ENCODE measurements at places on chromosomes 11 and 22.

- no peak for DNase-seq
These were observed 80.7 kb downstream of the RBFOX2 start for GRCh38 chr22:35947794-35948425.

- DNase-seq, result no peak
These were observed 63.8 kb downstream of the BTG4 start for GRCh38 chr11:111448414-111448813.

- no peak for DNase-seq
These were observed 864.5 kb downstream of the NTM start for GRCh38 chr11:132234878-132235277.

DNA sequence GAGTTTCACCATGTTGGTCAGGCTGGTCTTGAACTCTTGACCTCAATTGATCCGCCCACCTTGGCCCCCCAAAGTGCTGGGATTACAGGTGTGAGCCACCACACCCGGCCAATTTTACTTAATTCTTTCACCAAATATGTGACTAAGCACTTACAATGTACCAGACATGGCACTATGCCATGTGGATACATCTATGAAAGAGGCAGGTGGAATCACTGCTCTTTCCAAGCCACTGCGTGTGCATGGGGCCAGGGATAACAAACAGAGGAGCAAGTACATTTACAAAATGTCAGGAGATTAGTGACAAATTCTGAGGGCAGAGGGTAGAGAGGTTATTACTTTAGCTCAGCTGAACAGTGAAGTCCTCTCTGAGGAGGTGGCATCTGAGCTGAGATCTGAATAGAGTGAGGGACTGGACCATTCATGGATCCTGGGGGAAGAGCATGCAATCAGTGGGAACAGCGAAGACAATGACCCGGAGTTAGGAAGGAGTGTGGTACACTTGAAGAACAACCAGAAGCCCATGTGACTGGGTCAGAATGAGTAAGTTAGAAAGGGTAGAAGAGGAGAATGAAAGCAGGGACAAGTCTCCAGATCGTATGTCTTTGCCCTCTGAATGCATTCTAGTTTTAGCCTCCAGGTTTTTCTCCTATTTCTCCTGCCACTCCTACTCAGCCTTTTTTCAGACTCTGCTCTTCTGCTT is 38.3 kb upstream of the GRAMD1B start:
- no peak for DNase-seq

- DNase-seq, result no peak
These were observed 40.5 kb downstream of the PITPNB start for GRCh38 chr22:27878541-27878940.

DNA sequence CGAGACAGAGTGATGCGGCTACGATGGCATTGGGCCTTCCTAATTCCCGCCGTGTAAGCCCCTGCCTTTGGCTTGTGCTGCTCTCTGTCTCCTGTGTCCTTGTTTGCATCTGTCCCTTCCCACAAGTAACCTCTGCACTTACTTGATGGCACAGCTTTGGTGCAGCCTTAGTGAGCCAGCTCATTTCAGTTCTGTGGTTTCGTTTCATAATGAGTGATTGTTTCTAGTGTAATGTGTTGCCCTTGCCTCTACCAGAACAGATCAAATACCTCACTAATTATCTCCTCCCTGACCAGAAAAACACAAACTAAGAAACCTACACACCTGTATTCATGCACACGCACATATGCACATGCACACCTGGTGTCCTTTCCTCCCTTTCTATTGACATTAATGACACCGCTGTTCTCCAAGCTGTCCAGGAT is 58.8 kb downstream of the GRK3 start:
- no peak for DNase-seq

- no peak for DNase-seq
These were observed 123.3 kb upstream of the TBCEL start for GRCh38 chr11:120900643-120901042.

DNA sequence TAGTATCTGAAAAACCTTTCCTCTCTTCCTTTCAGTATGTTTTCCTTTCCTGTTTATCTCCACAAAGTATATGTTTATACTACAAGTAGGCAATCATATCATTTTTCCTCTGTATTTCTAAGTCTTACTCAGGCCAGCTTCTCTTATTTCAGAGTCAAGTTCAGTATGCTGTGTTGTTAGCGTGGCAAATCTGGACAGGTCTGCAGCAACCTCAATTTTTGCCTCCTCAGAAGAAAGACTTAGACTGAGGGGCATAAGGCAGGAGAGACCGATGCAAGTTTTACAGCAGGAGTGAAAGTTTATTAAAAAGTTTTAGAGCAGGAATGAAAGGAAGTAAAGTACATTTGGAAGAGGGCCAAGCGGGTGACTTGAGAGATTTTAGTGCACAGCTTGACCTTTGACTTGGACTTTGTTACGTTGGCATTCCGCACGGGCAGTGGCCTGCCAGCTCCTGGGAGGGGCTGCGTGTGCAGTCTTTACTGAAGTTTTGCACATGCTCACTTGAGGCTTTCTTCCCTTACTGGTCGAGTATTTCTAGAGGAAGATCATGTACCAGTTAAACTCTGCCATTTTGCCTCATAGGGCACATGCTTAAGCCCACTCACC is 343.2 kb downstream of the NTM start:
- no peak for DNase-seq

DNA sequence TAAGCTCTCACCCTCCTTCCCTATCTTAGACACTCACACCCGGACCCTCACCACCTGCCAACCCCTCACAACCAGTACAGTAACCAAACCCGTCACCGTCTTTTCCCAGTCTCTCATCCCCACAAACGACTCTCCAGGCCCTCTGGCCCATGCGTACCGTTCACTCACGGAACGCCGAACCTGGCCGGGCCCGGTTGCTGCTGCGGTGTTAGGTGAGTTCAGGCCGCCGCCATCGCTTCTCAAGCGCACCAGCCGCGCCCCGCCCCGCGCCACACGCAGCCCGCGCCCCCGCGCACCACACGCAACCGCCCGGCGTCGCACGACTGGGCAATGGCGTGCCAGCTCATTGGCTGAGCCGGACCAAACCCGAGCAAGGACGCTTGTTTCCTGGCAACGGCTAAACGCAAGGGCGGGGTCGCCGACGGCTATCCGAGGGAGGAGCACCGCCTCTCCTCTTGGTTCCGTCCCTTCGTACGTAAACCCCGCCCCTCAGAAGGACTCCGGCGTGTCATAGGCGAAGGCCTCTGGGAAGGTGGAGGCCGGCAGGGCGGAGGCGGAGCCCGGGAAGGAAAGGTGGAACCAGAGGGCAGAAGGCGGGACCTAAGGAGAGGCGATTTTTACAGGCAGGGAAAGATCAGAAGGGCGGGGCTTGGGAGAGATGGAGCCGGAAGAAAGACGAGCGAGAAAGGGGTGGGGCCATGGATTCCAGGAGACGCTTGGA is at the start of gene FHIP1B:
FHIP1B (minus strand) TSS at position 250 of the 721 bp plus-strand sequence. CDS start 10,120 bp downstream, outside the sequence.
- peak; percentile 98 for DNase-seq

- no peak for DNase-seq
These were observed 20.8 kb downstream of the BID start for GRCh38 chr22:17753401-17753989.

- no peak for DNase-seq
These were observed 73.1 kb downstream of the CDKN1C start for GRCh38 chr11:2812371-2812991.

GRCh38 chr11:78906566-78906965 is 331.9 kb upstream of the NARS2 start:
- no peak for DNase-seq

GRCh38 chr22:46703996-46704370 is 34.1 kb downstream of the CERK start:
- DNase-seq, result no peak

DNA sequence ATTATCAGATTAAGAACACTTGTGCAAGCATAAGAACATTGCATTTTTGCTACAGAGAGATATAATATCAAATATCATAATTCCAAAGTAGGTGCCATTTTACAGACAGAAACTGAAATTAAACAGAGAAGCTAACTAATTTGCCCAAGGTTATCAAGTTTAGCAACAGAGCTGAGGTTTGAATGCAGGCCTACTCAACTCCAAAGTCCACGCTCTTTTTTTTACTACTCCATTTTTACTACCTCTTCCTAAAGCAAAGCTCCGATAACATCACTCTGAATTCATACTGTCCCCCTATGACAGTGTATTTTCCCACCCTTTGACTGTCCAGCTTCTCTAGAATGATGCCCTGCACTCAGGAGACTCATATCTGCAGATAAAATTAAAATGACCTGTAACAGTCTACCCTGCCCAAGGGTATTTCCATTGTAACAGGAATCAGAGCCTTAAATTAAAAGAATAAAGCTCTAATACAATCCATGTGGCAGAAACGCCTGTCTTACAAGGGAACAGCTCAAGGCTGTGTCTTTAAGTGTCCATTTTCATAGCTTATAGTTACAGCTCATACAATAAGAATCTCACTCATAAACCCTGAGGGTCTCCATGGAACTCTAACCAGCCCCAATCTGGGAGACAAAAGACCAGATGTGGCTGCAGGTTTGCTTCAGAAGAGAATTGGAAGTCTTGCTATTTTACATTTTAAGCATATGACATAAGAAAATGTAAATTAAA is 36.8 kb downstream of the ALG9 start:
- DNase-seq, result no peak

- no peak for DNase-seq
These were observed 29.8 kb upstream of the TTLL12 start for GRCh38 chr22:43216738-43217137.

- peak; percentile 77 for DNase-seq
These were observed 68.7 kb upstream of the ASPHD2 start for GRCh38 chr22:26360169-26360885.

GRCh38 chr22:49362211-49362839 is 465.3 kb downstream of the BRD1 start:
- no peak for DNase-seq

DNA sequence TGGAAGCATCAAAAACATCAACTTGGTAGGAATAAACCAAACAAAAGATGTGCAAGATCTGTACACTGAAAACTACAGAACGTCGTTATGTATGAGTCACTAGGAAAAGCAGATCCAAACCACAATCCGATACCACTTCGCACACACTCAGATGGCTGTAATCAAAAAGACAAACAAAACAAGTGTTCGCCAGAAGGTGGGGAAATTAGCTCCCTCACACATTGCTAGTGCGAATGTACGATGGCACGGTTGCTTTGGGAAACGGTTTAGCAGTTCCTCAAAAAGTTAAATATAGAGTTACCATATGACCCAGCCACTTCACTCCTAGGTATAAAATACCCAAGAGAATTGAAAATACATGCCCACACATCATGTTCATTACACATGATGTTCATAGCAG is 14.8 kb upstream of the CARD10 start:
- peak; percentile 91 for DNase-seq

Data from NCI-H1694 (cell line).